Dorsolateral prefrontal cortex (tissue), 122 donors: ENCODE measurements at places on chromosomes 6 and 20. TPM values are rescaled to one million over a fixed set of nuclear protein-coding genes. Genes with fewer than 3 reads are reported as not detected.

DNA sequence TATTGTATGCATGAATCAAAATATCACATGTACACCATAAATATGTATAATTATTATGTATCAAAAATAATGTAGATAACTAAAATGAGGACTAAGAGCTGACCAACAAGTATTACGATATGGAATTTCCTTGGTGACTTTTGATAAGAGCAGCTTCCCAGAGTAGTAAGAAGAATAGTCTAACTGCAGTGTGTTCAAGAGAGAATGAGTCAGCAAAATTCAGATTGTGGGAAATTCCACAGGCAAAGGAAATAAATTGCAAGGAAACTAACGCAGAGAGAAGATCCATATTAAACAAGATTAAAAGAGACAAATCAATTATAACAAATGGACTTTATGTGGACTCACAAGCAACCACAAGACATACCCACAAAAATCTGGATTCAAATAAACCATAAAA is 26.4 kb downstream of the FRK start:
- DNase-seq, result no peak

DNA sequence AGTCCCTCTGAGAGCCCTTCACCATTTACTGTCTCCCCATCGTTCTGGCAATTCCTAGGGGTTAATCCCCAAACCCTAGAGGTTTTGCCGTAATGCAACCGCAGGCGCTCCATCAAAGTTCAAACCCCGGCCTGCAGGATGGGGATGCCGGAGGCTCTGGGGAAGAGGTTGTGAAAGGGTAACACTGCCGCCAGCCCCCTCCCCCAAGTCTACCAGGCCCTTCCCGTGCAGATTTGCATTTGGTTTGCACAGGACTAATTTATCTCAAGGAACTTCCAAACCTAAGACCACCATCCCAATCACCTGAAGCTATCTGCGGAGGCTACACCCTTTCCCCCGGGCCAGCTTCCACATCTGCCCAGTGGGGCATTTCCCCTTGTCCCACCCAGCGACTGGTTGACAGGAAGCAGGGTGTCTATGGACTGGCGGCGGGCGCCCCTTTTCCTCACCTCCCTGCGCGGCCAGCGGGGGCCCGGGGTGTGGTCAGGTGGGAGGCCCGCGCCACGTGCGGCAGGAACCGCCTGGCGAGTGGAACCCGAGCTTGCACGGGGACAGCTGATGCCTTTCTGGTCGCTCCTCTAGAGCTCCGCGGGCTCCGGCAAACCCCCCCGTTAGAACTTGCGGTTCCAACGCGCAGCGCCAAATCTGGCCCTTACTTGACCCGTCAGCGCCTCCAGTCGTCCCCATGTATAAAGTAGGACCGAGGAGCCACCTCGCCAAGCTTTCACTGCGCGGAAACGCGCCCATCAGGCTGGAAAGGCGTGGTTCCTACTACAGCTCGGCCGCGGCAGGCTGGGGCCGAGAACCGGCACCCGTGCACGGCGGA is 9.4 kb upstream of the SLC4A11 start:
- DNase-seq, result no peak

- DNase-seq, result no peak
Measured at GRCh38 chr6:20542927-20543602, 8.8 kb downstream of the CDKAL1 start.

- no peak for DNase-seq
Measured at GRCh38 chr6:109820706-109821350, 129.7 kb downstream of the FIG4 start.

Gene HLA-F
- total RNA-seq, result 30.5 TPM

GRCh38 chr6:134343066-134343465 is 25.2 kb upstream of the SGK1 start:
- DNase-seq, result no peak

Gene SLC22A16
- total RNA-seq, result not detected

Gene MROH8
- 11.9 TPM for total RNA-seq

DNA sequence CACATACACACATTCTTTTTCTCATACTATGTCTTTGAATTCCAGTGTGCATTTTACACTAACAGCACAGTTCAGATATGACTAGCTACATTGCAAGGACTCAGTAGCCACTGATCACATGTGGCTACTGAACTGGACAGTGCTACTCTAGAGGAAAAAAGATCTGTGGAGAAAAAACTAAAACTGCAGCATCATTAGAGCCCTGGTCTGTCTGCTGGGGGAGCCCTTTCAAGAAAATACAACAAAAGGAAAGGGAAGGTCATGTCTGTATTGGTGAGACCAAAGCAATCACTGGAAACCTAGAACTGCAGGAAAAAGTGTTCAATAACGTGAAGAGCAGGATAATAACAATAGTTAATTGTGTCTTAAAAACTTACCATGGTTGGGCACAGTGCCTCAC is 132.3 kb upstream of the JARID2 start:
- DNase-seq, result no peak

DNA sequence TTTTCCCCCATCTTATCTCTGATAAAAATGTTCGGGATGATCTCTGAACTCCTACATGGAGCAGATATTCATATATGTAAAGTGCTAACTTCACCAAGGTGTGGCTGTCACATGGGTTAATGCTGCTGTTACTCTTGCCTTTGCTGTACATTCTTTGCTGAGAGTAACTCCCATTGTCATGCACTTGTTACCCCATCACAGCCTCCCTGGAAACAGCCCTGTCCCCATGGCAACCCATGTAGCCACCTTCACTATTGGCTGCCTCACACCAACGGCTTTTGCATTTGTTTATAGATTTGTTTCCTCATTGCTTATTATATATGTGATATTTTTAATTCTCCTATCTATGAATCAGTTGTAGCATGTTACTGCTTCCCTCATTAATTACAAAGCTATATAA is 17.3 kb upstream of the IBTK start:
- DNase-seq, result no peak

DNA sequence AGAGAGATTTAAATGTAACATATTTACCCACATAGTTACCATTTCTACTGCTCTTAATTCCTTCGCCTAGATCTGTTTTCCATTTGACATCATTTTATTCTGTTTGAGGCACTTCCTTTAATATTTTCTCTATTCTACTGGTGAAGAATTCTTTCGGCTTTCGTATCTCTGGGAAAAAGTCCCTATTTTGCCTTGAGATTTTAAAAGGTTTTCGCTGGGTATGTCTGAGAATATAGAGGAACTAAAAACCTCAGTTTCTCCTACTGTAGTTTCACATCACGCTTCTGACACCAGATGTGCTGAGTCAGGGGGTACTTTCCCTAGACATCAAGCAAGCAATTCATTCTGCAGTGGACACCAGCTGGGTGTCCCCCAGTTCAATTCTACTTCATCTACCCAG is 61.7 kb downstream of the E2F3 start:
- DNase-seq, result no peak

DNA sequence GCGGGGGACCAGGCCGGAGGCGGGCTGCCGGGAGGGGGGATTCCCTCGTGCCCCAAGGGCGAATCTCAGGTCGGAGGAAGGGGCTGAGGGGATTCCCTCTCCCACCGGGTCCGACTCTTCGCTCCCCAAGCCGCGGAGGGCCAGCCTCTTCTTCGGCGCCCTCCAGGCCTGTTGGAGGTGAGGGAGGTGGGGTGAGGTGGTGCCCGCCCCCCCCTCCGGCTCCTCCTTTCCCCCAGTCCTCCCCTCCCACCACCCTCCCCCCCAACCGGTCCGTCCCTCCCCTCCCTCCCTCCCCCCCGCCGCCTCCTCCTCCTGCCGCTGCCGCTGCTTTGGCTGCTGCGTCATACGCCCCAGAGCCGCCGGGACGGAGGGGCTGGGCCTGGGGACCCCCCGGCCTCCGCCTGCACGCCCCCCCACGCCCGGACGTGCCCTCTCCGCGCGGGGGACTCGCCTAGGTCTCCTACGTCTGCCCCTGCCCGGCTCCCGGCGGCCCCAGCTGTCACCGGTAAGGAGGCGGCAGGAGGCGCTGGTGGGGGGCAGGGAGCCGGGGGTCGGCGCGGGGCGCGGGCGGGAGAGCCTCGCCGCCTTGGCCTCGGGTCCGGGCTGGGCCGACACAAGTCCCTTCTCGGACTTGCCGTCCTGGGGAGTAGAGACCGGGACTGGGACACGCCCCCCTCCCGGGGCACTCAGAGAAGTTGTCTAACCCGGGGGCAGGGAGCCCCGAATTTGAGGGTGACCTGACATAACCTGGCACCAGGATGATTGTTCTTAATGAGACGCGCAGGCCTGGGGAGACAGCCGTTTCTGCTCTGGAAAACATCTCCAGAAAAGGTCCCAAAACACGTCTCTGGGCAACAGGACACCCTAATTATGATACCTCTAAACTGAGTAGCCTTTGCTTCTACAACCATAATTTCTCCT is at the start of gene PHF1:
TSS of gene PHF1 (plus strand) at position 304 of the 921 bp plus-strand sequence. CDS start 1,250 bp downstream, outside the sequence.
- DNase-seq, result no peak

Gene ETV7
- total RNA-seq, result 0.62 TPM

Gene SOBP
- 54.6 TPM for total RNA-seq

Gene GGTLC1
- not detected for total RNA-seq

DNA sequence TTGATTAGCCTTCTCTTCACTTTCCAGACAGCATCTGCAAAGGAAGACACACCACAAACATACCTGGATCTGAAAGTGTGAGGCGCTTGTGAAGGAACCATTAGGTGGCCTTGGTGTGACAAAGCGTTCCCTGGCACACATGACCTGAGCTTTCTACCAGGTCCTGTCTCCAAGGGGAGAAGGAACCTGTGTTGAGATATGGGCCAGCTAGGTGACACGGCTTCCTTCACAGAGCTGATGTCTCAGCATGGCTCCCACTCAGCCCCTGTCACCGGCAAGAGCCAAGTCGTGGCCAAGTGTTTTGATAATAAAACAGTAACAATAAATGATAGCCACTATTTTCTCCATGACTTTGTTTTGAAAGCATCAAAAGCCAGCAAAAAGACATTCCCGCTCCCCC is 20.3 kb upstream of the TAGAP start:
- DNase-seq, result no peak

GRCh38 chr6:22026164-22026678 is 270.6 kb downstream of the PRL start:
- DNase-seq, result no peak

DNA sequence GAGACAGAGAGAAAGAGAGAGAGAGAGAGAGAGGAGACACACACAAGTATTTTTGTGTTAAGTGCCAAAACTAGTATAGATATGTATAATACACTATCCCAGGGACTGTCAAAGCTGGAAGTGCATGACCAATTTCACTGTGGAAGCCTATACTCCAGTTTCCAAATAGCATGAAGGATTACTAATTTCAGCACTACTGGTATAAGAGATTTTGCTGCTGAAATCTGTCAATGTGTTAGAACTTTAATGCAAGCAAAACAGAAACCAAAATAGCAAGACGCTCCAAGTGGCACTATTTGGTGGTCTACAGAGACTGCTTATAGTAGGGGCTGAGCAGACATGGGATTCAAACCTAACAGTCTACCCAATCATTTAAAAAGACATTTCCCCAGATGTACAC is 284.8 kb downstream of the BTBD9 start:
- DNase-seq, result no peak

Gene MLN
- not detected for total RNA-seq

DNA sequence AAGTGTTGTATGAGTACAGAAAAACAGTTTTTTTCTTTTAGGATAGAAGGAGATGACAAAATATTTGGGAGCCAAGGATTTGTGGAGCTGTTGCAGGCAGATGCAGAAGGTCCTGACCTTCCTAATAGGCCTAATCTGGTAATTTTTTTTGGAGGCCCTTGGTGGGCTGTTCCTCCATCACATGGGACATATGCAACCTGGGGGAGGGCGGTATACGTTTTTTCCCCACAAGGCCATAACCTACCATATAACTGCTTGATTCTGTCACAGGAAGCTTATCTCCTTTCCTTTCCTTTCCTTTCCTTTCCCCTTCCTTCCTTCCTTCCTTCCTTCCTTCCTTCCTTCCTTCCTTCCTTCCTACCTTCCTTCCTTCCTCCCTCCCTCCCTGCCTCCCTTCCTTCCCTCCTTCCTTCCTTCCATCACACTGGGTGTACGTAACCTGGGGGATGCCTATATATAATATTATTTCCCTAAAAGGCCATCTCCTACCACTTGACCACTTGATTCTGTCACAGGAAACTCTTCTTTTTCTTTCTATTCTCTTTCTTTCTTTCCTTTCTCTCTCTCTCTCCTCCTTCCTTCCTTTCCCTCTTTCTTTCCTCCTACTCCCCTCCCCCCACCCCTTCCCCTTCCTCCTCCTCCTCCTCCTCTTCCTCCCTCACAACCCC is 185.0 kb upstream of the KCNK16 start:
- no peak for DNase-seq

DNA sequence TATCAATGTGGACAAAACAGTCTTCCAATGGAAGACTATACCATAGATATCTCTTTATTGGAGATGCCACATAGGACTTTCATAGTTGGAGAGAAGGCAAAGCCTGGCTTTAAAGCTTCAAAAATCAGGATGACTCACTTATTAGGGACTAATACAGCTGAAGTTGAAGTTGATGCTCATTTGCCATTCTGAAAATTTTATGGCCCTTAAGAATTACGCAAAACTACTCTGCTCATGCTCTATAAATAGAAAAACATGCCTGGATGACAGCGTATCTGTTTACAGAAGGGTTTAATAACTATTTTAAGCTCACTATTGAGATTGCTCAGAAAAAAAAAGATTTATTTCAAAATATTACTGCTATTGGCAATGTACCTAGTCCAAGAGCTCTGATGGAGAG is 155.5 kb upstream of the DST start:
- DNase-seq, result no peak

Gene NTSR1
- total RNA-seq, result 0.78 TPM

GRCh38 chr20:44494681-44495080 is 19.0 kb downstream of the TTPAL start:
- no peak for DNase-seq

Gene ADAT2
- total RNA-seq, result 4.6 TPM

GRCh38 chr6:107661291-107661690 is 162.8 kb downstream of the SCML4 start:
- no peak for DNase-seq

DNA sequence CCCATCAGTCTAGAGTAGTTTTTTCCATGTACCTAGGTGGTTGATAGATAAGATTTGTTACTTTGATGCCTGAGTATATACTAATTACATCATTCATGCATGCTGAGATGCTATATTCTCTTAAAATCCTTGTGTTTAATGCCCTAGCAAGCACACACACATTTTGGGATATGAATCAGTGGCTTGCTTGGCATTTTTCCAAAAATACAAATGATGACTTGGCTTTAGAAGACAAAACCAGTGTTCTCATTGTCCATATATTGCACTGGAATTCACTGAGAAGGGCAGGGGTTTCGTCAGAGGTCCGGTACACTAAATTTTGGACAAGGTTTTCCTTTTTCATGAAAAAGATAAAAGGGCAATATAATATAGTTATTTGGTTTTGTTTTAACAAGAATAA is 24.9 kb downstream of the GTPBP2 start:
- DNase-seq, result no peak

Gene GPX5
- not detected for total RNA-seq

Gene KIF13A
- total RNA-seq, result 47.2 TPM

DNA sequence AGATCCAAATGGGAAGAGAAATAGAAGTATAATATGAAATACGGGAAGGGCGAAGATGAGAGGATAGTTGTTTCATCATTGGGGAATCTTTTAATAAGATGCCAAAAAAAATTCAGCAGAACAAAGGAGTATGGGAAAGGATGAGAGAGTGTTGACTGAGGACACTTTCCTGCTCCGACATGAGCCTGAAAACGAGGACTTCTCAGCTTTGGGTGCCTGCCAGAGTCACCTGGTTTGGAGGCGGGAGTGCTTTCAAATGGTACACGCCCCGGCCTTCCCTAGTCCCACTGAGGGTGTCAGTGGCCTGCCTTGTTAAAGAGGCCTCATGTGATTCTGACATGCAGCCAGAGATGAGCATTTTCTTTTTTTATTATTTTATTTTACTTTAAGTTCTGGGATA is 250.9 kb downstream of the ANKRD60 start:
- no peak for DNase-seq
